Endothelial cell (in vitro differentiated cells): ENCODE measurements at places on chromosomes 1 and 21.

GRCh38 chr1:168146626-168147025 is 9.9 kb upstream of the GPR161 start:
- no peak for DNase-seq

- DNase-seq, result peak; percentile 96
Measured at GRCh38 chr1:67561704-67562113, 123.3 kb upstream of the GADD45A start.

GRCh38 chr21:41965461-41966013 is 11.7 kb upstream of the C2CD2 start:
- DNase-seq, result no peak

DNA sequence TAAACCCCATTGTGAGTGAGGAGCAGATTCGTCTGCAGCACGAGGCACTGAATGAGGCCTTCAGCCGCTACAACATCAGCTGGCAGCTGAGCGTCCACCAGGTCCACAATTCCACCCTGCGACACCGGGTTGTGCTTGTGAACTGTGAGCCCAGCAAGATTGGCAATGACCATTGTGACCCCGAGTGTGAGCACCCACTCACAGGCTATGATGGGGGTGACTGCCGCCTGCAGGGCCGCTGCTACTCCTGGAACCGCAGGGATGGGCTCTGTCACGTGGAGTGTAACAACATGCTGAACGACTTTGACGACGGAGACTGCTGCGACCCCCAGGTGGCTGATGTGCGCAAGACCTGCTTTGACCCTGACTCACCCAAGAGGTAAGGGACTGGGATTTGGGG is 132.2 kb downstream of the PAPPA2 start:
- DNase-seq, result no peak

DNA sequence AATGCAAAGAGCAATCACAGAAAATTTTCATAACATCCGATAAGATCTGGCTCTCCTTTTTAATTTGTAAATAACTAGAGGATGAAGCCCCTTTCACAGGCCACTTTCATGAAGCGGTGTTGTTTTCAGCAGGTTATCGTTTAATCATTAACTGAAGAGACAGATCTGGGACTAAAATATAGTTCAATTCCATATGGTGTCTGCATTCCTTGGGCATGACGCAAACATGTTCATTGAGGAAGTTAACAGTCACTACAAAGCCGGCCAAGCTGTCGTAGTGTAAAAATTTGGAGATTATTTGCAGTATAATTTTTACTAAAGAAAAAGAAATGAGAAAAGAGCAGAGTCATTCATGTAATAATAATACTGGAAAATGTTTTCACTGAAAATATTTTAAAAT is 565.2 kb upstream of the ADAMTS5 start:
- DNase-seq, result no peak

GRCh38 chr1:117857418-117857817 is 72.0 kb downstream of the GDAP2 start:
- DNase-seq, result no peak

DNA sequence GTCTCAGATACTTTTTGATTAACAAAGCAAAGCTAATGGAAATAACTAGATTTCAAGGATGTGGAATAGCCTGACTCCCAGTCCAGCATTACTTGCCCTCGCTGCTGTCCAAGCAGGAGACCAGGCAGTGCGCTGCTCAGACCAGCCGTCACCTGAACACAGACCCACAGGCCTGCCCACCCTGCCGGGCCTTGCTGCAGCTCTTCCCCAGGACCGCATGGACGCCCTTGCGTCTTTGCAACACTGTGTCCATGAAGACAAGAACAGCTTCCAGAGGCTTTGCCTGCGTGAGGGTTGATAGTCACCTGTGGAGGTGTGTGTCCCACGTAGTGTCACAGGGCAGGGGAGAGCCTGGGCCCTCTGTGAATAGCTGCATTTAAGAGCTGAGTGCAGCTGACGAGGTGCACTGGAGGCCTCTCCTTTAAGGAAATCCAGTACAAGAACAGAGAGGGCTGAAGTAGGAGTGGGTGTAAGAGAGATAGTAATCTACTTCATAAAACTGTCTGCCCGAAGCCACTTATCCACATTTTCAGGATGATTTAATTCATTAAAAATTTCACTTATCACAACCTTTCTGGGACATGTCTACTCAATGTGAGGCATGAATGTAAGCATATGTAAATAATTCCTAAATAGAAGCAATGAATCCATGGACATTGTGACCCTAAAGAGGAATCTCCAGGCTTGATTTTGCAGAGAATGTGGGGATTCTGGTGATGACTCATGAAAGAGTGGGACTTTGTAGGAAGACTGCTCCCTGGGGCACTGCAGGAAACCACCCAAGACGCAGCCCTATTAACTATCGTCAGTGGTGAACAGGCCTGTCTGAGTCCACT is 176.2 kb upstream of the RAB4A start:
- DNase-seq, result no peak
